Amygdala (tissue), 56 donors: ENCODE measurements at places on chromosomes 4 and X.

DNA sequence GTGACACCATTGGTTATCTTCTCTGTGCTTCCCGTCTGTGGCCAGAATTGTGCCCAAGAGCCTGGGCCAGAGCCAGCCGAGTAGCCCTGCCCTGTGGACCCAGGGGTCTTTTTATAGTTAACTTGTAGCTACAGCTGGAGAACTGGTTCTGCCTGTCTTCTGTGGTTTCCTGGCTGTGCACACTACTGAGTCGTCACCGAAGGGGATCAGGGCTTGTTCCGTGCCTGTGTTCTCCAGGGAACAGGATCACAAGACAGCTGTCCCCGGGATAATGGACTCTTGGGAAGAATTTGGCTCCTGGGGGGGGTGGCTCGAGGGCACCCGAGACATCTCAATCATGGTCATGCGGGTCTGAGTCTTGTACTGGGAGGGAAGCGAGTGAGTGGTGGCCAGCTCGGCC lies 22.1 kb upstream of the OPN1LW start:
- DNase-seq, result no peak

GRCh38 chr4:24780936-24781495 lies 14.4 kb upstream of the SOD3 start:
- DNase-seq, result no peak

GRCh38 chr4:116638592-116638991 lies 446.8 kb downstream of the TRAM1L1 start:
- no peak for DNase-seq

DNA sequence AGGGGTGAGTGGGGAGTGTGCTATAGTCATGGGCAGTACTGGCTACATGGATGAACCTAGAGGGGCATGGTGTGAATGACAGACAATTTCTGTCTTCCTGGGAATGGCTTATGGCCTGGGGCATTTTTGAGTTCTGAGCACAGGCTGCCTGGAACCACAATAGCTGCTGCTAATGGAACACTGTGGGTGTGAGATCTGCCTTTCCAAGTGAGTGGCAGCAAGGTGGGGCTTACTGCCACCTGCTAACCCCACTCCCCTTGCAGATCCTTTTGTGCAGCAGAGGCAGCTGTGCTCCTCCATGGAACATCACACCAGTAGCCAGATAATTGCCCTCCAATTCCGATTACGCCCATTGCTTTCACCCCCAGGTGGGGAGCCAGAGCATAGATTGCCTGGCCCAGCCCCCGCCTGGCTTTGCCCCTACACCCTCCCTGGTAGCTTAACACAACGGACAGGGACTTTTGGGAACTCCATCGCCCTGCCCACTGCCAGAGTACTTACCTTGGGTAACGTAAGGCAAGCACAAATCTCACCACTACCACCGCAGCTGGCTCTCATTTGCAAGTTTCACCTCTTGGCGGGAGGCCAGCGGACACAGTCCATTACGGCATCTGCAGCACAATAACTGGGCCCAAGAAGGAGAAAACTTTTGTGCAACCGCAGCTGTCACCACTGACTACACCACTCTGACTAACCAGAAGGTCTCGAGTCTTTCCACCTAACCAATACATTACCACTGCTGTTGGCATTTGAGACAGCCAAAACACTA lies 421.2 kb upstream of the NWD2 start:
- DNase-seq, result no peak

DNA sequence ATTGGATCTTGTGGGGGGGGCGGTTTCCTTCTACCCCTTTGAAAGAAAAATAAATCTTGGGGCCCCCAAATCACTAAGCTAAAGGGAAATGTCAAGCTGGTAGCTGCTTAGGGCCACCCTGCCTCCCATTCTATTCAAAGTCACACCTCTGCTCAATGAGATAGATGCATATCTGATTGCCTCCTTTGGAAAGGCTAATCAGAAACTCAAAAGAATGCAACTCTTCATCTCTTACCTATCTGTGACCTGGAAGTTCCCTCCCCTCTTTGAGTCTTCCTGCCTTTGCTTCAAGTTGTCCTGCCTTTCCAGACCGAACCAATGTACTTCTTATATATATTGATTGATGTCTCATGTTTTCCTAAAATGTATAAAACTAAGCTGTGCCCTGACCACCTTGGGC lies 7.0 kb downstream of the C4orf51 start:
- DNase-seq, result no peak

DNA sequence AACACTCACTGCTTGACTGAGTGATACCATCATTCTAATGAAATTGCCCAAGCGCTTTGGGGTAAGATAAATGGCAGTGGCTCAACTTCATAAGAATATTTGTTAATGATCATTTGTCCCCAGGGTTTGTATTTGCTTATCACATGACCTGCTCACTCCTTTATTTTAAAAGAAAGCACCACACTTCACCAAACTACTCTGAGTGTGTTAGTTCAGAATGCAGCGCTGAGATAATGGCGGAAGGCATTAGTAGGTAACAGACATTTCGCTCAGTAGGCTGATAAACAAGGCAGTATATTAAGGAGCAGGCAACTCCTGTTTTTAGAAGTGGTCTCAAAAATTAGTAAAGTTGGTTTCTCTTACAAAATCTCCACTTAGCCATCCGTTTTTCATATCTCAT lies 1.6 kb downstream of the SNX25 start:
- DNase-seq, result no peak

DNA sequence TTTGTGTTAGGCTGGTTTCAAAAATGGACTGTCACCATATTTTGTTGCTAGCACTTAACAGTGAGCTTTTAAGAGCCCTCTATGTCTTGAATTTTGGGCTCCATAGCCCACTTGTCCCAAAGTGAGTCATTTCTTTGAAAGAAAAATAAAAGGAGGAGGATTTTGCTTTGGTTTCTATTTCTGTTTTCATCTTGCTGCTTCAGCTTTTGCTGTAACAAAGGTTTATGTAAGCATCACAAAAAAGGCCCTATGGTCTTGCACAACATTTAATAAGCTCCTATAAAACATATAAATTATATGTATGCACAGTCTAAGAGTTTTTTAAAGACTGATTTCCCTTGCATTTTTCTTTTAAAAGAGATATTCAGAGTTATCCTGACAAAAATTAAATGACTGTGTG lies 105.2 kb downstream of the PHOX2B start:
- DNase-seq, result no peak

- DNase-seq, result no peak
Observed at GRCh38 chr4:5991405-5991804, 26.8 kb downstream of the C4orf50 start.
